Left lung (tissue), 14 donors: ENCODE measurements at places on chromosomes 7 and 10. TPM values are rescaled to one million over a fixed set of nuclear protein-coding genes. Genes with fewer than 3 reads are reported as not detected.
A peak's percentile ranks its signal among the peaks of the same experiment; 100 is the strongest.

GRCh38 chr10:88744002-88744401, 15.8 kb upstream of the LIPN start:
- DNase-seq: no peak

DNA sequence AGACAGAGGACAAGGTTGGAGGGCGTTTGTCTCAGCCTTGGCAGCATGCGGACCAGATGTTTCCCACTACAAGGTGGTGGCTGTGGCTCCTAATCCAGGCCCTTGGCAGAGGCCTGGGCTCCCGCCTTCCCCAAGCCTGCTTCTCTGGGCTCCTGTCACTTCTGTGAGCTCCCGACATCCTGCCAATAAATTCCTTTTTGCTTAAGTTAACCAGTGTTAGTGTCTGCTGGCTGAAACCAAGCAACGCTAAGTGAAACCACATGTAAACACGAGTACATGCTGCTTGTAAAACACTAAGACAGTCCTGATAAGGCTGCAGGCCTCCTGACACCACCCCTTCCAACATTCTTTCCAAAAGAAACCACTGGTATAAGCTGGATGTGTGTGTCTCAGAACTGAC, 263.6 kb upstream of the ZMIZ1 start:
- peak; percentile 89 for DNase-seq

DNA sequence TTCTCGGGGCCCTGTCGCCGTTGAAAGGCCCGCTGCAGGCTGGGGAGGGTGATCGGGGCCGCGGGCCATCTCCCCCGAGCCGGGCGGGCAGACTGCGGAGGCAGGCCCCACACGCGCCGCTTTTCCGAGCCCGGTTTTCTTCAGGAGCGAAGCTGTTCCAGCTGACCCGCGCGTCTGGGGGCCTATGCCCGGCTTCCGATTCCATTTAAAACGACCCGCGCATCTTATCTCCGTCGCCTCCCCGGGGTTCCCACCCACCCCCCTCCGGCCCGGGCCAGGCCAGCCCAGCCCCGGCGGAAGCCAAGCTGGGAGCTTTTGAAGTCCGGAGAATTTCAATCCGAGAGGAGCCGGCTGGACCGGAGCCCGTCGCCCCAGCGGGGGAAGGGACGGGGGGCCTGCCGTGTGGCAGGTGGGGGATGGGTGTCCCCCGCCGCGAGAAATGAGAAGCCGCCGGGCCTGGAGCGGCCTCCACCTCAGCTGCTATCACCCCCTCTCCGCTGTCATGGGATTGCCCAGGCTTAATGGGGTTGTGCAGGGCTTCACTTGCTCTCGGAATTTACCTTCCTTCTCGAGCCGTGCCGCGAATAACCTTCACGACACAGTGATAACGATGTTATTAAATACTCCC, 3.1 kb upstream of the EVX1 start:
- DNase-seq: no peak

DNA sequence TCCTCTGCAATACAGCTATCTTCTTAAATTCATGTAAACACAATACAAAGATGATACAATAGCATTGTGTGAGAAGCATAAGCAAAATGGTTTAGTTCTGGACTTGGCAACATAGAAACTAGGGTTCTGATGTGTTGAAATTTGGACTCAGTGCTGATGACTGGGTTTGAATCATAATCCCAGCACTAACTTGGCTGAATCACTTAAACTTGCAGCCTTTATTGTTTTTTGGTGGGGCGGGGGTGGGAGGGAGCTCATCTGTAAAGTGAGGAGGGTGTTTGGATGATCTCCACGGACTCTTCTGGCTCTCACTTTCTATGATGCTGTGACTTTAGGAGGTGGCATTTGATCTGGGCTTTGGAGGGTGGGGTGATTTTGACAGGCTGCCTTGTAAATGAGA, 158.2 kb downstream of the WNT2 start:
- DNase-seq: no peak

DNA sequence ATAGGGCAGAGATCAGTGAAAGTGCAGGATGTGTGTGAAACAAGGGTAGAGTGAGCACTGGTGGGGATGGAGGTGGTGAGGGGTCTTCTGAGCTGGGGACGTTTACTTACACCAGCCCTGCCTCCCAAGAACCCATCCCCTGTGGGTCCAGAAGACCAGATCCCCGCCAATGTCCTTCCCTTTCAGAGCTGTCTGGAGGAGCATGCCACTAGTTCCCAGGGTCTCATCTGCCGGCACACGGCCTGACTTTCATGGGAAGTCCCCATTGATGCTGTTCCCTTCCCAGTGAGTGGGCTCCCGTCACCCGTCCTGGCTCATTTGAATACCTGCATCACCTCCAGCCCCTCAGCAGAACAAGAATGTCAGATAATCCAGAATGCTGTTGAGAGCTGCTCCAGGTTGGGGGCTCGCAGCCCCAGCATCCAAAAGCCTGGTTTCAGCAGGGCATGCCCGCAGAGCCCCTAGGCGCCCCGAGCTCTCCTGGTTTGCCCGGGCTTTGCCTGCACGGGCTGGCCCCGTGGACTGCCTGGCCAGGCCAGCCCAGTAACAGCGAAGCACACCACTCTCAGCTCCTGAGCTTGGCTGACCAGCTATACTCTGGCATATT, 246.7 kb downstream of the MGMT start:
- DNase-seq: no peak

DNA sequence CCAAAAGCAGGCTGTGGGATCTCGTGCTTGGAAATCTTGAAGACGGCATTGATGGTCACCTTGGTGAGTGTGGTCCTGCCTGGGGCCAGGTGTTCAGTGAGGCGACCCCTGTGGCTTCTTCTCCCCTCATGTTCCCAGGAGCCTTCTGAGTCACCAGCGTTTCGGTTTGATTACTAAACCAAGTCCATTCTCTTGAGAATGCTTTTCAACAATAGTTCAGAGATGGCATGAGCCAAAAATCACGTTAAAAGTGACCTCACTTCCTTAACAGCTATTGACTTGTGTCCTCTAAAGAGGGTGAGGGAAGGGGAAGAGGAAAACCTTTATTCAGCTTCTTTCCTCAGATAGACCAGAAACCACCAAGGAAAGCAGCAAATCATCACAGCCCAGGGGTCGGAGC, 315.2 kb downstream of the GATA3 start:
- no peak for DNase-seq

DNA sequence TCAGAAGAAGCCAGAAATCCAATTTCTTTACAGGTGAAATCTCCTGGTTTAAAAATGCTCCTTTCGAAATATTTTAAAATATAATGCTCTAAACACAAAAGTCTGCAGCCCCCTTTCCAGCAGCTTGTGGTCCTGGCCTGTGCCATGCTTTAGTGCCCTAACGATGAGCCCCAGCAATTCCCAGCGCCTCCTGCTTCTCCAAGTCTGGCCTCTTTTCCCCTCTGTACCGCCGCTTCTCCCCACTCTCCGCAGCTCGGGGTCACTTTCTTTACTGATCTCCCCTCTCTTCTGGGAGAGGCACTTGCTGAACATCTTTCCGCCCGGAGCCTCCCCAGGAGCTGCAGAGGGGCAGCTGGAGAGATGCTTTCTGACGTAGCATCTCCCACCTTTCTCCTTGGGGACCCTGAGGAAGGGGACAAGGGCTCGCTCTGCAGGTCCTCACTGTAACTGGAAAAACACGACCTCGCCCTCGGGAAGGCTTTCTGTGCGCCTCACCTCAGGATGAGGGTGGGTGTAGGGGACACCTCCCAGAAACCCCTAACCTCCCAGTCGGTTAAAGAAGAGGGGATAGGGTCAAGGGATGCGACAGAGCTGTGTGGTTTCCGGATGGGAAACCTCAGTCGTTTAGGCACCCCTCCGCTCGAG, 565 bp upstream of the INA start:
- DNase-seq: no peak

GRCh38 chr7:151289891-151290290, 41.4 kb upstream of the SMARCD3 start:
- no peak for DNase-seq

GRCh38 chr7:45924283-45924682, 3.2 kb upstream of the IGFBP3 start:
- DNase-seq: no peak

DNA sequence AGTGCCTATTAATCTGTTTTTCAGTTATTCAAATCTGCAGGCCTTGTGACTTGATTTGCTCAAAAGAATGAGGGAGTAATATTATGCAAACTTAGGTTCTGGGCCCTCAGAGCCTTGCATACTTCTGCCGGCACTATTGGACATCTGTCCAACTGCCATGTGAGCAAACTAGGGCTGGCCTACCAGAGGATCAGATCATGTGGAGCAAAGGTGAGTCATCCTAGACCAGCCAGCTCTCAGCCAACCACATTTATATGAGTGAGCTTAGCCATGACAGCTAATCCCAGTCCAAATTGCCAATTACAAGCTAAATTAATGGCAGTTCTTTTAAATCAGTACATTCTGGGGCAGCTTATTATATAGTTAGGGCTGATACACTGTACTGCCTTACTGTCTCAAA, 69.6 kb downstream of the SDHAF3 start:
- DNase-seq: no peak

Gene TAS2R41
- not detected for polyA plus RNA-seq

Gene GNAT3
- not detected for polyA plus RNA-seq
